Neural progenitor cell (in vitro differentiated cells): ENCODE measurements at places on chromosomes 6 and 20. TPM values are rescaled to one million over a fixed set of nuclear protein-coding genes. Genes with fewer than 3 reads are reported as not detected.

DNA sequence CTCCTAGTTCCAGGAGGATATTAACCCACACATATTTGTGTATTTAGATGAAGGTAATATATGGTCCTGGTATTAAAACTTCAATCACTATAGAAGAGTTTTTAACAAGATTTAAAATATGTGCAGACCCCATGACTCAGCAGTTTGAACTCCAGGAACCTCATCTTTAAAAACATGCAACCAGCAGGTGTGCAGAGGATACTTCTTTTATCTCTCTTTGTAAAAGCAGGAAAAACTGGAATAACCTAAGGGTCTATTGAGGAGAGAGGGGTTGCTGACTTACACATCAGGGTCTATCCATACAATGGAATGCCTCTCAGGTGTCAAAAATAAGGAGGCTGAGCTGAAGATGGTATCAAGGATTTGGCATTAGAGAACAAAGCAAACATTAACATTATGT is 36.9 kb upstream of the TFAP2C start:
- no peak overlapping the region for H3K27ac ChIP-seq
- H3K27me3 ChIP-seq = no peaks in the 10 kb centered on the region
- no peaks in the 10 kb centered on the region for H3K4me1 ChIP-seq
- no peak for DNase-seq
- H3K4me3 ChIP-seq = no peak overlapping the region

GRCh38 chr6:19662911-19663310 is 174.3 kb upstream of the ID4 start:
- H3K36me3 ChIP-seq = no peaks in the 10 kb centered on the region
- no peak overlapping the region for H3K4me3 ChIP-seq
- H3K27ac ChIP-seq = no peak overlapping the region
- no peak for DNase-seq
- peaks cover 3% of the 10 kb centered on the region for H3K4me1 ChIP-seq
- H3K27me3 ChIP-seq = no peaks in the 10 kb centered on the region

GRCh38 chr6:91081452-91082067 is 494.7 kb upstream of the MAP3K7 start:
- H3K4me3 ChIP-seq = no peak overlapping the region
- H3K27ac ChIP-seq = no peak overlapping the region
- H3K27me3 ChIP-seq = no peaks in the 10 kb centered on the region
- H3K36me3 ChIP-seq = no peaks in the 10 kb centered on the region
- DNase-seq = peak; percentile 71

DNA sequence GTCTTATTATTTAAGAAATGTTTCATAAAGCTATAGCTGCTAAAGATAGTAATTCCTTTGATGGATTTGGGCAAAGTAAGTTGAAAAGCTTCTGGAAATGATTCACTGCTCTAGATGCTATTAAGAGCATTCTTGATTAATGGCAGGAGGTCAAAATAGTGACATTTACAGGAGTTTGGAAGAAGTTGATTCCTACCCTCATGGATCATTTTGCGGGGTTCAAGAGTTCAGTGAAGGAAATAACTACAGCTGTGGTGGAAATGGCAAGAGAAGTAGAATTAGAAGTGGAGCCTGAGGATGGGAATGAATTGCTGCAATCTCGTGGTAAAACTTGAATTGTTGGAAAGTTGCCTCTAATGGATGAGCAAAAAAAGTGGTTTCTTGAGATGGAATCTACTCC is 316.1 kb downstream of the UTRN start:
- H3K27me3 ChIP-seq = no peaks in the 10 kb centered on the region
- no peak for DNase-seq
- no peaks in the 10 kb centered on the region for H3K4me1 ChIP-seq
- H3K36me3 ChIP-seq = no peaks in the 10 kb centered on the region

DNA sequence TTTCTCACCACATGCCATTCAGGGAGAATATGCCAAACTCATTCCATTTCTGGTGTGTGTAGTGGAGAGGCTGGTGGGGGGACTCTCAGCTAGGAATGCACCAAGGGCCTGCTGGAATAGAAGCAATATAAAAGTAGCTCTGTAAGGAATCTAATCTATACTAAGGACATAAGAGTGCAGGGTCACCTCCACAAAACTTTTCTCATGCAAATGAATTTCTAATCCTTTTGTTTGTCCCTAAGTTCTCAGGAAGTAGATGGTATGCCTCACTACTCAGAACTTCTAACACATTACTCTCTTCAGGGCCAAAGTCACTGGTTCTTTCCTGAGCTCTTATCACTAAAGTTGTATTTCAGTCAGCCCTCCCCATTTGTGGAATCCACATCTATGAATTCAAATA is 427.2 kb downstream of the C6orf118 start:
- no peak overlapping the region for H3K27ac ChIP-seq
- peak; percentile 2 for DNase-seq
- peaks cover 6% of the 10 kb centered on the region for H3K4me1 ChIP-seq
- no peaks in the 10 kb centered on the region for H3K36me3 ChIP-seq

DNA sequence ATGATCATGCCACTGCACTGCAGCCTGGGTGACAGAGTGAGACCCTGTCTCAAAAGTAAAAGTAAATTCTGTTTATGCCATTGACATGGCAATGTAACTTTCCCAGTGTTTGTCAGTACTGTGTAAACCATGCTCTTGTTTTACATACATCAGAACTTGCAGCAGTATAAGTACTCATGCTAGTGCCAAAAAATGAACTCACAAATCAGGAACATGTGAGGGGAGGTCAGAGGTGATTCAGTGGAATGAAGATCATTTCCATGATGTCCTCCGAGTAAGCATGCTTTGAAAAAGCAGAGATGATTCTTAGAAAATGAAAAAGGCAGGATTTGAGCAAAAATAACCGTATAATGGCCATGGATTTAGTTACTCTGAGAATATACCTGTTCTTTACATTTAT is 81.9 kb downstream of the ANKS1A start:
- H3K4me1 ChIP-seq = no peaks in the 10 kb centered on the region
- H3K4me3 ChIP-seq = no peak overlapping the region
- DNase-seq = no peak
- H3K36me3 ChIP-seq = no peaks in the 10 kb centered on the region
- H3K27me3 ChIP-seq = no peaks in the 10 kb centered on the region

- H3K36me3 ChIP-seq = no peaks in the 10 kb centered on the region
- H3K4me1 ChIP-seq = peaks cover 13% of the 10 kb centered on the region
- H3K27me3 ChIP-seq = peaks cover 58% of the 10 kb centered on the region
- no peak overlapping the region for H3K4me3 ChIP-seq
- DNase-seq = no peak
Observed at GRCh38 chr6:19319005-19319404, 518.2 kb upstream of the ID4 start.

ANKRD66 gene
- not detected in 2 replicates for total RNA-seq
